Stimulated activated naive CD4-positive, alpha-beta T cell (primary cell): ENCODE measurements at places on chromosomes 5 and 9.

GRCh38 chr5:32953694-32954093 is 242.6 kb downstream of the NPR3 start:
- DNase-seq: no peak

- DNase-seq: no peak
Observed at GRCh38 chr5:146607659-146608332, 91.8 kb upstream of the GPR151 start.

- no peak for DNase-seq
Observed at GRCh38 chr5:39520232-39520572, 95.4 kb upstream of the DAB2 start.

DNA sequence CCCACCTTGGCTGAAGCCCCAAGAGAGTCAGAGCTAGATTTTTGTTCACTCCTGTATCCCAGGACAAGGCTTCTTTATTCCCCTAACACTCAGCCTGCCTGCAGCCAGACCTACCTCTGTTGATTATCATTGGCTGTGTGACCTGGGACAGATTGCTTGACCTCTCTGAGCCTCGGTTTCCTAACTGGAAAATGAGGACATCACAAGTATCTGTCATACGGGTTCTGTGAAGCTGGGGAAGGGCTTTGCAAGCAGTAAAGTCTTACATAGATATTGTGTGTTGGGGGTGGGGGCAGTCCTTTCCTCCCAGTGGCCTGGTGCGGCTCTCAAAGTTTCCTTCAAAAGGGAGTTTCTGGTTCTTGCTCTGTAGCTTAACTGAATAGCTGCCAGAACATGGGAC is 2.5 kb upstream of the NEK6 start:
- DNase-seq: no peak

DNA sequence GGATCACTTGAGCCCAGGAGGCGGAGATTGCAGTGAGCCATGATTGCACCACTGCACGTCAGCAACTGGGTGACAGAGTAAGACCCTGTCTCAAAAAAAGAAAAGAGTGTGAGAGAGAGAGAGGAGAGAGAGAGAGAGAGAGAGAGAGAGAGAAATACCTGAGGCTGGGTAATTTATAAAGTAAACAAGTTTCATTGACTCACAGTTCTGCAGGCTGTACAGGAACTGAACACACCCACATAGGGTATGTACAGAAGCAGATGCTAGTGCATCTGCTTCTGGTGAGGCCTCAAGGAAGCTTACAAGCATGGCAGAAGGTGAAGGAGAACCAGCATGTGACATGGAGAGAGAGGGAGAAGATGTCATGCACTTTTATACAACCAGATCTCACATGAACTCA is 46.4 kb upstream of the CHD1 start:
- no peak for DNase-seq
